ENCODE measurements at places on chromosomes 6 and 20.

GRCh38 chr6:2187826-2188225, 57.6 kb downstream of the GMDS start:
- DNase-seq: no peak

- DNase-seq: no peak
Observed at GRCh38 chr6:14965424-14966075, 280.3 kb upstream of the JARID2 start.

GRCh38 chr6:168709991-168710390, 269.0 kb downstream of the SMOC2 start:
- no peak for DNase-seq

GRCh38 chr20:53967527-53967926, 102.9 kb downstream of the BCAS1 start:
- no peak for DNase-seq

DNA sequence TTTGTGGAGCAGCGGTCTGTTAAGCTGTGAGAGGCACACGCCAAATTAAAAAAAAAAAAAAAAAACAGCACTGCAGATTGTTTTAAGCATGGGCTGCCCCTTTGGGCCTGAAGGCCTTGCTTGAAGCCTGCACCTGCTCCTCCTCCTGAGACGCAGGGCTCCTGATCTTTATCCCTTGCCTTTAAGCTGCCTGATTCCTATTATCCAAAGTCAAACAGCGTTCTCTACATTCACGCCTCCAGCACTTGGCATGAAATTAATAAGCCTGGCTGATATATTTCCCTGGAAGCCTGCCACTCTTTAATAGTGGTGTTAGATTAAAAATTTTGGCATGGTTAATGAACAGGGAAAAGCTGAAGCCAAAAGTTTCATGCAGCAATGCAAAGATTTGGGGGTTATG, 163.9 kb downstream of the FAXC start:
- no peak for DNase-seq

Measured in BE2C (cell line).